Esophagus muscularis mucosa (tissue), 4 donors: ENCODE measurements at places on chromosomes 16 and 17. TPM values are rescaled to one million over a fixed set of nuclear protein-coding genes. Genes with fewer than 3 reads are reported as not detected.

TNFSF13 gene
- 25.8 TPM for total RNA-seq

DNA sequence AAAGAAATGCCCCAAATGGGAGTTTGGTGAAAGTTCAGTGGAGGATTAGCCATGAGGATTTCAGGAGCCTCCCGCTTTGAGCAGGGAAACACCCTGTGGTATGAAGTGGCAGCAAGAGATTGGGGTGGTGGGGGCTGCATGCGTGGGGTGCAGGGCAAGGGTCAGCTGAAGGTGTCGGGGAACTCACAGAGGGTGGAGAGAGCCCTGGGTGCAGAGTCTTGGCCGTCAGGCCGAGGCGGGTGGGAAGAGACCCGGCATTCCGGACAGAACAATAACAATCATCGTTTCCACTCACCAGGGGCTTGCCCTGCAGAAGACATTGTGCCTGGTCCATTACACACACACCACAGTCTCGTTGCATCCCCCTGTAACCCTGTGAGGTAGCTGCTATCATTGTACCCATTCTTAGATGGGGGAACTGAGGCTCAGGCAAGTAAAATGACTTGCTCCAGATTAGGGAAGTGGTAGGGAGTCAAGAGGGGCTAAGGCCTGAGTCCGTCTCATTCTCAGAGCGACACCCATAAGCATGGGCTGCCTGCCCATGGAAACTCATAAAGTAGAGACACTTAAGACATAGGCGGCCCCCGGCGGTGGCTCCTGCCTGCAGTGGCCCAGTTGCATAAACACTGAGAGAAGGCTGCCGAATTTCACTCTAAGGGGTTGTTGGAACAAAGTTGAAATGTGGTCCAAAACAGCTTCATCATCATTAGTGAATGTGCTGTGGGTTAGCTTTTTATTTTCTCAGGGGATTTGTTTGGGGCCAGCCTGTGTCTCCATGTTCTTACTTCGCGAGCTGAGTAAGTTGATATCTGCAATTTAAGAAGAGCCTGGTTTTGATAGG, 93.3 kb downstream of the CMIP start:
- no peak for DNase-seq

- no peak for DNase-seq
Observed at GRCh38 chr16:29815032-29815721, 775 bp upstream of the PAGR1 start.

- DNase-seq: no peak
Observed at GRCh38 chr17:63189930-63190329, 223.9 kb downstream of the TANC2 start.

- no peak for DNase-seq
Observed at GRCh38 chr17:51351890-51352289, 91.5 kb downstream of the UTP18 start.

- DNase-seq: no peak
Observed at GRCh38 chr16:67647111-67647651, 2.2 kb downstream of the CARMIL2 start.

GRCh38 chr16:54431041-54431996, 144.7 kb upstream of the IRX3 start:
- no peak for DNase-seq

DNA sequence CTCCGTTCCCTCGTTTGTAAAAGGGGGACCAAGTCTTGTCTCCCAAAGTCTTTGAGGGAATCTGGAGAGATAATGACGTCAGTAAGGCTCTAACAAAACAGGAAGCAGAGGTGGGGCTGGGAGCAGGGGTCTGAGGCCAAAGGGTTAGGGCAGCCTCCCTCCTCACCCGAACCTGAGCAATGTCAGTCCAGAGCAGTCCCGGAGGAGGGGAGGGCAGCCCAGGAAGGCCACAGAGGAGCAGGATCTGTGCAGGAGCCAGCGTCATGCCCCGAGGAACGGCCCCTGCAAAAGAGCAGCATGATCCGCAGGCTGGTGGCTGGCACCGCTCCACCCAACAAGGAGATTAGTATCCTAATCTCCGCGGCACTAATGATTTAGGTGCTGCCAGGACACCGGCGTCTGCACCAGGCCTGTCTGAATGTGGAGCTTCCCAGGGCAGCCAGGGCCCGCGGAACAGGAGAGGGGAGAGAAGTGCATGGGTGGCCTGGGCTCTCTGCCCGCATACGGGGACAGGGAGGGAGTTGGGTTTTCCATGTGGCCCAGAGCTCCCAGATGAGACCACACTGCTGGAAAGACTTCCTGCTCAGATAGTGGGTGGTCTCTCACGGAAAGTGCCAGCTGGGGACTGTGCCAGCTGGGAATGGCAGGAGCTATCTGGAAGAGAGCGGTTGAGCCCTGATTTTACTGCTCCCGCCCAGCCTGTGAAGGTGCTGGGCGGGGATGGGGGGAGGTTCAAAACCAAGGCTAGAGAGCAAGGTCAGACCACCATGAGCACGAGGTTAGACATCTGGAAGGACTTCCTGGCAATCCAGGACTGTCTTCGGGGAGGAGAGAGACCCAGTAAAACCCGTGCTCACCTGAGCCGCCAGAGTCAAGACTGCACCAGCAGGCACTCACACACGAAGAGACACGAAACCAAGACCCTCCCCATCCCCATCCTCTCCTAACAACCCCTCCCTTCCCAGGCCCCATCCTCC, 11.0 kb upstream of the KRT17 start:
- no peak for DNase-seq

DNA sequence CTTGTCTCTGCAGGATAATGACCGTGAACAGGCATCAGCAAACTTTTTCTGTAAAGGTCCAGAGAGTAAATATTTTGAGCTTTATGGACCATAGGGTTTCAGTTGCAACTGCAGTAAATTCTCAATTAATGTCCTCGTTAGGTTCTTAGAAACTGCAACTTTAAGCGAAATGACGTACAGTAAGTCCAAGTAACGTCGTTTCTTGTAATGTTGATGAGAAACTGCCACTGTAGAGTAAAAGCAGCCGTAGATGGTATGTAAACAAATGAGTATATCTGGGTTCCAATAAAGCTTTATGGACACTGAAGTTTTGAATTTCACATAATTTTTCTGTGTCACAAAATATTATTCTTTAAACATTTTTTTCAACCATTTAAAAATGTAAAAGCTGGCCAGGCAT, 4.9 kb downstream of the CHD9 start:
- no peak for DNase-seq

GAN gene
- total RNA-seq: 11.8 TPM

GRCh38 chr17:44547625-44548267, 9.5 kb upstream of the FZD2 start:
- DNase-seq: no peak

DNA sequence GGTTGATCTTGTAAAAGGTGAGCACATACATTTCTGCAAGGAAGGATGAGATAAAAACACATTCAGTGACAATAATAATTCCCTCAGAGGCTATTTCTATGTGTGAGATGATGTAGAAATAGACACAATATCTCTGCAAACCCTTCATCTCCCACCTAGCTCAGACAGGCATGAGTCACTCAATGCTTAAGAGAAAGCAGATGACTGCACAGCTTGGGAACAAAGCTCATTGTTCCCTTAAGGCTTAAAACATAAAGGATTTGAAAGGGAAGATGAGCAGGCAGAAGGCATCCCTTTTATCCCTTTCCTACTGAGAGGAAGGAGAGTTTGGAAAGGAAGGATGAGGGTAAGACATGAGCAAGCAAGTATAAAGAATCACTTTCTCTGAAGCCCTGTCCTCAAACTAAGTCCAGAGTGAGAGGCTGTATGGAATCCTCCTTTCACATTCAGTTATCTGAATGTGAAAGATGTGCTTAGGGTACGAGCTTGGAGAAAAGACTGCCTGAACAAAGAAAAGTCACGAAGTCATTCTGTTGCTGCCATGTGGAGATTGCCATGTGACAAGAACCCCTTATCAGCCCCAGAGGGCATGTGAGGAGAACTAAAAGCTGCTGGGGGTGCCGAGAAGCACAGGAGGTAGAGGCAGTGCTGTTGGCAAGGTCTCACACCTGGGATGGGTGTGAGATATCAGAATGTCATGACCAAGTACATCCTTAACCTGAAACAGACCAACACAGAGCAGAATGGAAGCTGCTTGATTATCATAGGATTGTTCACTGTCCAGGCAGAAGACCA, 58.2 kb downstream of the CNTNAP4 start:
- DNase-seq: no peak

DHRS7C gene
- total RNA-seq: not detected
